ENCODE measurements at places on chromosomes 12 and 14.

- DNase-seq = no peak
Measured at GRCh38 chr14:55720796-55721195, 140.8 kb downstream of the KTN1 start.

DNA sequence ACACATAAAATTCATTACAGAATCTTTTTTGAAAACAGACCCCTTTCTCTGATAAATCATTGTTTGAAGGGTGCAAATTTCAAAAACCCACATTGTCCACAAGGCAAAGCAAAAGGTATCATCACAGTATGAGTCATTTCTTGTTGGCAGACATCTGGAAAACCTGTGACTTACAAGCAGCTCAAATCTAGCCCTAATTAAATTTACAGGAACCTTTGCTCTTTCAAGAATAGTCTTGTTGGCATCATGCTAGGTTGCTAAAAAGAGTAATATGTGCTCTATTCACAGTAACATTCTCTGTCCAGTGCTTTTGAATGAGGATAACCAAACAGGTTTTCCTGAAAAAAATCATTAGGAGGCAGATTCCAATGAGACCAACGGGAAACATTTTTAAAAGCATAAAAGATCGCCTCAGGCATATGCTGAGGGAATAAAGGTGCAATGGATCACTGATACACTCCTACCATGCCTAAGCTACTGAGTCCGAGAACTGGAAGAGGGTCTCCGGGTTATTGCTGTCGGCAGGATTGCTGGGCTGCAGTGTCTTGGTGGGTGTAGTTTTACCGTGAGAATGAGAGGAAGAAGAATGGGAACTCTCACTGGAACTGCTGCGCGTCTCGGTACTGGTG, 55.5 kb upstream of the TTC7B start:
- DNase-seq = no peak

DNA sequence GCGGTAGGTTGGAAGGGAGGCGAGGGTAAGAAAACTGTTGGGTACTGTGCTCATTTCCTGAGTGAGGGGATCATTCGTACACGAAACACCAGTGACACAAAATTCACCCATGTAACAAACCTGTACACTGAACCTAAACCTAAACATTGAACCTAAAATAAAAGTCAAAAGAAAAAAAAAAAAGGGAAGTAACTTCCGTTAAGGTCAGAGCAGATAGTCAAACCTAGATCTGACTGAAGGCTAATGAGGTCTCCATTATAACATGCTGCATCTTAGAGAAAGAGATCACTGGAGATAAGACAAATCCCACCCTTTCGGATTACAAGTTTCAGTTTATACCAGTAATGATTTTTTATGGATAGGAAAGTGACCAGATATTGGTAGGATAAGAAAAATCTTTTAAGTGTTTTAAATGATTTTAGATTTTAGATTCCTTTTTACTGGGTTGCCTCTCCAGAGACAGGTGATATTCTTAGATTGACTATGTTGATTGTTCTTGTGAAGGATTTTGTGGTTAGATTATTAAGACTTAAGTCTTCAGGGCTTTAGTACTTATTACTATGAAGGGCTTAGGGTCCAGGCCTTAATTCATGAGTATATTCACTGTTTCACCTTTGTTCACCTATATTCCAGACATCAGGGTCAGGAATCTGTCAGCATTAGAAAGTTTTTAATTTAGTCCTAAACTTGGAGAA, 11.2 kb upstream of the NCKAP1L start:
- DNase-seq = no peak

DNA sequence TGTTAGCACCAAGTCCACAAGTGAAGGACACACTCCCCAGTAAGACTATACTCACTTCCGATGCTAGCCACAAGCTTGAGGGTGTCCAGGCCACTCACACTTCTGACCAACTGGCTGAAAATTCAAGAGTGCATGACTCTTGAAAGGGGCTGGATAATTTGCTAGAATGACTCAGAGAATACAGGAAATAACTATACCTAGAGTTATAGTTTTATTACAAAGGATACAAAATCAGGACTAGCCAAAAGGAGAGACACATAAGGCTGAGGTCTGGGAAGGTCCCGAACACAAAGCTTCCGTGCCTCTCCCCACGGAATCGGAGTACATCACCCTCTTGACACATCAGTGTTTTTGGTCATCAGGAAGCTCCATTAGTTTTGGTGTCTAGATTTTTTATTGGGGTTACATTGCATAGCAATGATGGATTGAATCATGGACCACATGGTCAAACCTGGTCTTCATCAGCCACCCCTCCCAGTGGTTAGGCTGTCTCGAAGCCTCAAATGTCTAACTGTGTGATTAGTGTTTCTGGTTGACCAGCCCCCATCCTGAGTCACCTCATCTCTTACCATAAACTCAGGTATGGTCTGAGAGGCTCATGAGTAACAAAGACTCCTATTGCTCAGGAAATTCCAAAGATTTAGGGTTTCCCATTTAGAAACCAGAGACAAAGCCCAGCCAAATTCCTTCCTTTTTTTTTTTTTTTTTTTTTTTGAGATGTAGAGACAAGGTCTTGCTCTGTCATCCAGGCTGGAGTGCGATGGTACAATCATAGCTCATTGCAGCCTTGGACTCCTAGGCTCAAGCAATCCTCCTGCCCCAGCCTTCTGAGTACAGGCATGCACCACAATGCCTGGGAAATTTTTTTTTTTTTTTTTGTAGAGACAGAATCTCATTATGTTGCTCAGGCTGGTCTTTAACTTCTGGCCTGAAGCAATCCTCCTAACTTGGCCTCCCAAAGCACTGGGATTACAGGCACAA, 472.0 kb upstream of the TBX3 start:
- no peak for DNase-seq

DNA sequence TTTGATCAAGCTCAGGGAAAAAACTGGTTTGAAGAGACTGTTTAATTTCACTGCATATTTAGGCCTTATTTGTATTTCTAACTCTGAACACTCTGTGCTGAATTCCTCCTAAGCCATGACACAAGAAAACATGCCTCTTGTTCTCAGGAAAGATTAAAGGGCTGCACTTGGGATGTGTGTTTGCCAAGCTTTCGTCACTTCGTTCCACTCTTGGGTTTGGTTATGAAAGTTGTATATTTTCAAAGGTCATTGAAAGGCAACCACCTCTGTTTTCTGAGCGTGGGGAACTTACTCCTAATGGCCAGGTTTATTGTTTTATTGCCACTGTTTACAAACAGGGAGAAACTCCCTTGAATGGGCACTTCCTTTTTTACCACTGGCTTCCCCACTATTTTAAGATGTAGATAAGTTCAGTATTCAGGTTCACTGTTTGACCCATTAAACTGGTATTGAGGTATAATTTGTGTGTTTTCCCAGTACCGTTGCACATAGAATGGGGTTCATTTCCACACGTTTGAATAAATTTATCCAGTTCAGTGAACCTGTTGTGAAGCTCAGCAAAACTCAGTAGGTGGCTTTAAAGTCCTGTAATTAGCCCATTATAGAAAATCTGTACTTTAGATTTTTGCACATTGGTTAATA, 65.3 kb downstream of the NKX2-1 start:
- DNase-seq = no peak

DNA sequence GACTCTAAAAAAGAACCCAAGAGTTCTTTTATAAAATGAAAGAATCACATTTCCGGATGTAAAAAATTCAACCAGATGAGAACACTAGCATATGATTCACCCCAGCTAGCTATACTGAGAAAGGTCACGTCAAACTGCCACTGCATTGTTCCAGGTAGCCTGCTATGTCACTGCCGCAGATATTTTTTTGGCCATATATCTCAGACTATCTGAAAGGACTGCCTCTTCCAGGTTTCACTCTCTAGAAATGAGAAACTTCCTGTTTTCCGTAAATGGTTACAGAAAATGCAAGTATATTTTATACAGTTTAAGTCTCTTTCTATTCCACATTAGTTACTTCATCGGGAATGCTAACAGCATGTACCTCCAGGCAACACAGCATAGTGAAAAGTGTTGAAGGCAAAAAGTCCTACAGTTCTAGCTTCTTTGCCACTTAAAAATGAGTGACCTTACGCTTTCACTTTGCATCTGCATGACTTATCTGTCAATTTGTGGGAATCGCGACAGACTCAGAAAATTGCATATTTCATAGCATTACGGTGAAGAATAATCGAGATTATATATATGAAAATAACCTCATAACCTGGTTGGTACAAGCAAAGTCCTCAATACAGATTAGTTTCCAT, 105.2 kb downstream of the MED13L start:
- DNase-seq = no peak

GRCh38 chr12:113136128-113136989, 798 bp upstream of the RASAL1 start:
- DNase-seq = no peak

DNA sequence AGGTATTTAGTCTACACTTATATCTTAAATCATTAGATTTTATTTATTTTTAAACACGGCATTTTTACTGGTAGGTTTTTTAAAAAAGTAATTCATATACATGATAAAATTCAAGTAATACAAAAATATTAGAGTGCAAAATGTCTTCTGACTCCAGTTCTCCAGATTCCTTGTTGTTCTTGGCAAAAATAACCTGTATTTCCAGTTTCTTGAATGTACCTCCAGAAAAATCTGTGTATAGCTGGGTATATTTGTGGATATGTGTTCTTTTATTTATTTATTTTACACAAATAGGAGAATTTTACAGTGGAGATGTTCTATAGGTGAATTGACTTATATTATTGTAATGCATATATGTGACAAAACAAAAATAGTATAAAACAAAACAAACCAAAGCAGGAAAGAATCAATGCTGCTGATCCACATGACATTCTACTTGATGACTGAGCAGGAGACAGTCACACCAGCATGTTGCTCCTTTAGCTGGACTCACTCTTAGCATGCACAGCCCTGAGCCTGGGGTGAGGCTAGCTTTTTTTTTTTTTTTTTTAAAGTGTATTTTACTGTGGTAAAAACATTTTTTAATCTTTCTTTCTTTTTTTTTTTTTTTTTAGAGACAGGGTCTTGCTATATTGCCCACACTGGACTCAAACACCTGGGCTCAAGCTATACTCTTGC, 42.2 kb upstream of the SLC38A2 start:
- peak; percentile 54 for DNase-seq

- DNase-seq = no peak
Measured at GRCh38 chr14:92625213-92625612, 111.6 kb downstream of the RIN3 start.

Data from T47D (cell line).